ENCODE measurements at places on chromosomes 3 and 15. TPM values are rescaled to one million over a fixed set of nuclear protein-coding genes. Genes with fewer than 3 reads are reported as not detected.

The PDZRN3 gene
- total RNA-seq = 72.3 TPM

The CYP8B1 gene
- not detected for total RNA-seq

The ARF4 gene
- total RNA-seq = 129 TPM

The SERPINI2 gene
- not detected for total RNA-seq

The LPCAT4 gene
- total RNA-seq = 19.2 TPM

The TRIM42 gene
- not detected for total RNA-seq

The ADGRG7 gene
- total RNA-seq = 0.22 TPM

The LTF gene
- total RNA-seq = 52.9 TPM

The LZTFL1 gene
- total RNA-seq = 55.7 TPM

Measured in camera-type eye (tissue), 1 donor.